PC-9 (cell line): ENCODE measurements at places on chromosomes 11 and 22. TPM values are rescaled to one million over a fixed set of nuclear protein-coding genes. Genes with fewer than 3 reads are reported as not detected.

Gene PGA5
- total RNA-seq, result not detected in 2 replicates

Gene PRG3
- not detected in 2 replicates for total RNA-seq

- H3K27me3 ChIP-seq, result no peaks in the 10 kb centered on the region
- 0 out of 2 replicates have a peak, but pooled peaks cover 7% of the 10 kb centered on the region for H3K36me3 ChIP-seq
- H3K4me3 ChIP-seq, result no peak overlapping the region
- peaks cover 8% of the 10 kb centered on the region for H3K4me1 ChIP-seq
Measured at GRCh38 chr11:129427376-129427775, 51.7 kb downstream of the BARX2 start.

Gene SPON1
- total RNA-seq, result 0.48 and 0.70 TPM in 2 replicates

- H3K27me3 ChIP-seq, result no peaks in the 10 kb centered on the region
- DNase-seq, result no peak
Measured at GRCh38 chr22:49807780-49808708, 19.6 kb downstream of the BRD1 start.

Gene BCO2
- total RNA-seq, result 3.0 and 3.3 TPM in 2 replicates

DNA sequence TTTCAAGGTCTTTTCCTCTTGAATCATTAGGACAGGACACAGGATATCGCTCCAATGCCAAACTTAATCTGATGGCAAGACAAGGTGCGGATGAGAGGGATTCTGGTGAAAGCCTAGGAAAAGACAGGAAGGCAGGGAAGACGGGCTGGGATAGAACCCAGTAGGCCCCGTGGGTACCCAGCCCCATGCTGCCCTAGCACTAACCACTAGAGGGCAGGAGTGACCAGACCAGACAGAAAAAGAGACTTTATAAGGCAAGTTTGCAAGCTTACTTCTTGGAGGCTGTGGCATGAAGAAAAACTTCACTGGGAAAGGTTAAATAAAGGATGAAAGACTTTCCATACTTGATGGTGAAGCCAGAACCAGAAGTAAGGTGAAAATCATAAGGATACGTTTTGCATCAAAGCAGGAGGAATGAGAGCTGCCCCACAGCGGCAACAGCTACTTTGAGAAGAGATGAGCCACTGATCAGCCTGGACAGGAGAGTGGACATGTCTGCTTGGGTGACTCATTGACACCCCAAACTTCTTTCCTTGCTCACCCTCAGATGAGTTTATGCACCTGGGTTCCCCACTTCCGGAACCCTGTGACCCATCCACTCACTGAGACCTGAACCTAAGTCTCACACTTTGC lies 39.8 kb downstream of the SYN3 start:
- no peaks in the 10 kb centered on the region for H3K36me3 ChIP-seq
- no peak overlapping the region for H3K27ac ChIP-seq
- no peak overlapping the region for H3K4me3 ChIP-seq
- H3K4me1 ChIP-seq, result no peaks in the 10 kb centered on the region
- DNase-seq, result peak; percentile 50

DNA sequence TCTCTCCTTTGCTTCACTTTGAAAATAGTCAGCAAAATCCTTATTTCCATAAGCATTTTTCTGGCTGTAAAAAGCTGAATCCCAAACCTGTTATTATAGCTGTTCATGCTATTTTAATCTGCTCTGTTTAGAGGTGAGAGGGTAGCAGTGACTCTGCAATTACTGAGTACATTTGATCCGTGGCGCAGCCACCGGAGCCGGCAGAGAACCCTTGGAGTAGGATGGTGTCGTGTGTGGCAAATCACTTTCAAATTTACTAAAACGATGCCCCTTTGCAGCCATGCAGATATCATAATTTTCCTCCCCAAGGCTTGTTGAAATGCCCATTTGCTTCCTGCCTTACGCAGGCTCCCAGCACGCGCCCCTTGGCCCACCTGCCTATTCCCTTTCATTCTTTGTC lies 69.6 kb downstream of the ZBTB16 start:
- DNase-seq, result no peak
- H3K36me3 ChIP-seq, result no peaks in the 10 kb centered on the region
- no peak overlapping the region for H3K4me3 ChIP-seq

Gene DDI1
- not detected in 2 replicates for total RNA-seq

- peak; percentile 74 for DNase-seq
- no peak overlapping the region for H3K4me3 ChIP-seq
- H3K36me3 ChIP-seq, result no peaks in the 10 kb centered on the region
- no peak overlapping the region for H3K27ac ChIP-seq
- H3K4me1 ChIP-seq, result peaks cover 34% of the 10 kb centered on the region
- no peaks in the 10 kb centered on the region for H3K27me3 ChIP-seq
Measured at GRCh38 chr11:46290598-46291309, 13.3 kb downstream of the CREB3L1 start.

GRCh38 chr22:44697423-44698141 lies 4.4 kb upstream of the PRR5 start:
- H3K36me3 ChIP-seq, result no peaks in the 10 kb centered on the region
- no peak overlapping the region for H3K4me3 ChIP-seq
- H3K27me3 ChIP-seq, result 0 out of 2 replicates have a peak, but pooled peaks cover 6% of the 10 kb centered on the region
- H3K27ac ChIP-seq, result no peak overlapping the region
- peak; percentile 83 for DNase-seq

DNA sequence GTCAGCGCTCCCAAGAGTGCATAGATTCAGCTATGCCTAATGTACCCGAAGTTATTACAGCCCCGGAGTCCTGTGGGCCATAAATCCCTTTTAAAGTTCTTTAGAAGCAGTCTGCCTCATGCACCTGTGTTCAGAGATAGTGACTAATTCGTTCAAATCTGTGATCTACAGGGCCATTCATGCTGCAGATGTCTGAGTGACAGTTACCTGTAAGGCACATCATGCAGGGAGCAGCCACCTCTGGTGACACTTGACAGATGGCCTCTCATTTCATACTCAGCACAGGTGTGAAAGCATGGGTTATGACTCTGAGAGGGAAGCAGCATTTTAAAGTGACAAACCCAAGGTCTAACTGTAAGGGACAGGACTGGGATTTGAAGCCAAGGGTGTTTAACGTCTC lies 2.4 kb upstream of the E2F8 start:
- no peak overlapping the region for H3K4me3 ChIP-seq
- DNase-seq, result no peak
- H3K27ac ChIP-seq, result peak overlapping the region; percentile 75
- peaks cover 64% of the 10 kb centered on the region for H3K4me1 ChIP-seq
- H3K27me3 ChIP-seq, result no peaks in the 10 kb centered on the region

Gene SLC6A5
- not detected in 2 replicates for total RNA-seq

GRCh38 chr11:121482231-121483129 lies 29.7 kb upstream of the SORL1-AS1 start:
- H3K36me3 ChIP-seq, result no peaks in the 10 kb centered on the region
- H3K4me3 ChIP-seq, result no peak overlapping the region
- no peaks in the 10 kb centered on the region for H3K27me3 ChIP-seq
- no peak overlapping the region for H3K27ac ChIP-seq
- DNase-seq, result no peak

Gene SAMM50
- total RNA-seq, result 72.2 and 73.9 TPM in 2 replicates

- H3K4me1 ChIP-seq, result 0 out of 2 replicates have a peak, but pooled peaks cover 3% of the 10 kb centered on the region
- H3K27ac ChIP-seq, result no peak overlapping the region
- no peaks in the 10 kb centered on the region; the same call in 1 of the 2 replicates for H3K27me3 ChIP-seq
- no peak for DNase-seq
Measured at GRCh38 chr22:20430101-20430719, 7.4 kb downstream of the SCARF2 start.

DNA sequence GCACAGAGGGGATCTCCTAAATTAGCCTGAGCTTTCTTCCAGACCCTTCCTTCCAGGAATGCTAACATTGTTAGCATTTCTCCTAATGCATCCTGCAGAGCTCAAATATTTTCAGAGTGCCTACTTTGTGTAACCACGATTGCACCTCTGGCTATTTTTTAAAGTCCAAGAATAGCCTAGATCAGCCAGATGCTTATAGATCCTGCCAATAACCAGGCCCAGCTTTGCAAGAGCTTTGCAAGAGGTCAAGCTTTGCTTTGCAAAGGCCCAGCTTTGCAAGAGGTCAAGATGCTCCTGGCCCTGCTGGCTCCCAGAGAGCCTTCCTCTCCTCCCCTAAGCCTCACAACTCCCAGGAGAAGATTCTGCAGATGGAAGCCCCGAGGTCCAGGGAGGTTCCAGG lies 491.9 kb downstream of the MN1 start:
- H3K27ac ChIP-seq, result no peak overlapping the region
- H3K4me1 ChIP-seq, result no peaks in the 10 kb centered on the region
- DNase-seq, result no peak
- no peaks in the 10 kb centered on the region for H3K27me3 ChIP-seq
- no peaks in the 10 kb centered on the region for H3K36me3 ChIP-seq

Gene CARNS1
- 0.15 and 0.35 TPM in 2 replicates for total RNA-seq
